ENCODE measurements at places on chromosomes 16 and 17. TPM values are rescaled to one million over a fixed set of nuclear protein-coding genes. Genes with fewer than 3 reads are reported as not detected.

ACBD4 gene
- 11.7 TPM for polyA plus RNA-seq

GP1BA gene
- 0.57 TPM for polyA plus RNA-seq

GNG13 gene
- polyA plus RNA-seq: 1.4 TPM

CHRNE gene
- polyA plus RNA-seq: 1.1 TPM

SMIM36 gene
- polyA plus RNA-seq: not detected

KRT14 gene
- polyA plus RNA-seq: 0.62 TPM

All from spinal cord (tissue), 10 donors.